ENCODE measurements at places on chromosomes 2 and 18. TPM values are rescaled to one million over a fixed set of nuclear protein-coding genes. Genes with fewer than 3 reads are reported as not detected.

CHRND gene
- polyA plus RNA-seq, result not detected

GALNT13 gene
- 0.74 TPM for polyA plus RNA-seq

TFCP2L1 gene
- 1.1 TPM for polyA plus RNA-seq

SERPINB4 gene
- polyA plus RNA-seq, result not detected

UGT1A1 gene
- polyA plus RNA-seq, result not detected

ZNG1B gene
- polyA plus RNA-seq, result 28.6 TPM

GBX2 gene
- 1.3 TPM for polyA plus RNA-seq

CTNNA2 gene
- polyA plus RNA-seq, result 0.05 TPM

MEP1B gene
- 6.0 TPM for polyA plus RNA-seq

KCNJ13 gene
- 17.2 TPM for polyA plus RNA-seq

CLEC4F gene
- polyA plus RNA-seq, result not detected

ELP2 gene
- 99.3 TPM for polyA plus RNA-seq

TFPI gene
- 20.5 TPM for polyA plus RNA-seq

EHBP1 gene
- 13.5 TPM for polyA plus RNA-seq

ST6GAL2 gene
- 9.3 TPM for polyA plus RNA-seq

RAD51AP2 gene
- 0.13 TPM for polyA plus RNA-seq

PLB1 gene
- 5.3 TPM for polyA plus RNA-seq

BMP10 gene
- polyA plus RNA-seq, result not detected

MTIF2 gene
- 27.8 TPM for polyA plus RNA-seq

IL1B gene
- 1.9 TPM for polyA plus RNA-seq

GALNT3 gene
- 0.23 TPM for polyA plus RNA-seq

UGT1A4 gene
- not detected for polyA plus RNA-seq

ONECUT2 gene
- polyA plus RNA-seq, result 0.03 TPM

WNT10A gene
- not detected for polyA plus RNA-seq

MC4R gene
- polyA plus RNA-seq, result not detected

IL1R2 gene
- polyA plus RNA-seq, result 0.97 TPM

ZNF396 gene
- 2.6 TPM for polyA plus RNA-seq

NPC1 gene
- polyA plus RNA-seq, result 29.8 TPM

KIF3C gene
- polyA plus RNA-seq, result 5.5 TPM

NAT8 gene
- not detected for polyA plus RNA-seq

DSG4 gene
- polyA plus RNA-seq, result not detected

SERPINB13 gene
- polyA plus RNA-seq, result not detected

ASB18 gene
- polyA plus RNA-seq, result not detected

CIB4 gene
- not detected for polyA plus RNA-seq

ACADL gene
- polyA plus RNA-seq, result 26.5 TPM

UGT1A7 gene
- 1.8 TPM for polyA plus RNA-seq

SLC11A1 gene
- polyA plus RNA-seq, result 1.9 TPM

BOLL gene
- polyA plus RNA-seq, result not detected

ADRA2B gene
- 0.26 TPM for polyA plus RNA-seq

SERPINB10 gene
- polyA plus RNA-seq, result not detected

NIF3L1 gene
- polyA plus RNA-seq, result 22.0 TPM

PLEKHH2 gene
- polyA plus RNA-seq, result 28.9 TPM

TMEM169 gene
- not detected for polyA plus RNA-seq

PLGLB2 gene
- not detected for polyA plus RNA-seq

SNTG2 gene
- polyA plus RNA-seq, result not detected

RGPD3 gene
- 0.20 TPM for polyA plus RNA-seq

IL1A gene
- not detected for polyA plus RNA-seq

FOXI3 gene
- polyA plus RNA-seq, result not detected

OR6B2 gene
- polyA plus RNA-seq, result not detected

CRYGD gene
- polyA plus RNA-seq, result not detected

Data from aorta (tissue), 5 donors.